ENCODE measurements at places on chromosomes 2 and 18.

- DNase-seq = no peak
These were observed 94.3 kb downstream of the ZFP36L2 start for GRCh38 chr2:43131890-43132682.

DNA sequence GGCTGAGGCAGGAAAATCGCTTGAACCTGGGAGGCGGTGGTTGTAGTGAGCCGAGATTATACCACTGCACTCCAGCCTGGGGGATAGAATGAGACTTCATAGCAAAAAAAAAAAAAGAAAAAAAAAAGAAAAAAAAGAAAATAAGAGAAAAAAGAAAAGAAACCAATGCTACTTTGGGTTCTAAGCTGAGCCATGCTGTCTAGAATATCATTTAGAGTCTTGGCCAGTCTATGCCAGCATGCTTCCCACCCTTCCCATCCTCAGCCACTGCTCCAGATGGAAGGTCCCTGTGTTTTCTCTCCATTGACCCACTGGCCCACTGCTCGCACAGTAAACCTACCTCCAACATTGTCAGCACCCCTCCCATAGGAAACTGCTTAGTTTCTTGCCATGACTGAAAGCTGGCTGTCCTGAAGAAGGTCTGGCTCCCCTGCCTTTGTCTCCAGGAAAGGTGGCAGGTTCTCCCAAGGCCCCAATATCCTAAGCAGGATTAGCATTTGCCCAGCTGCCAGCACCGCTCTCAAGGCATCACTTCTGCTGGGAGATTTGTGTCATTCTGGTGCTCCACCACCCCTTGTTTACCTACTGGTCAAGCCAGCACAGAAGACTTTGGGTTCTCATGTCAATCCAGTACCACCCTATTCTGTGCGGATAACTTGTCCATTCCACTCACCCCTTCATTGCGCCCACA lies 47.3 kb upstream of the PAPOLG start:
- no peak for DNase-seq

GRCh38 chr2:15243762-15244161 lies 317.4 kb downstream of the NBAS start:
- no peak for DNase-seq

GRCh38 chr18:22637787-22638186 lies 220.1 kb upstream of the CTAGE1 start:
- DNase-seq = no peak

- no peak for DNase-seq
These were observed 1.2 kb upstream of the EMX1 start for GRCh38 chr2:72915907-72916742.

DNA sequence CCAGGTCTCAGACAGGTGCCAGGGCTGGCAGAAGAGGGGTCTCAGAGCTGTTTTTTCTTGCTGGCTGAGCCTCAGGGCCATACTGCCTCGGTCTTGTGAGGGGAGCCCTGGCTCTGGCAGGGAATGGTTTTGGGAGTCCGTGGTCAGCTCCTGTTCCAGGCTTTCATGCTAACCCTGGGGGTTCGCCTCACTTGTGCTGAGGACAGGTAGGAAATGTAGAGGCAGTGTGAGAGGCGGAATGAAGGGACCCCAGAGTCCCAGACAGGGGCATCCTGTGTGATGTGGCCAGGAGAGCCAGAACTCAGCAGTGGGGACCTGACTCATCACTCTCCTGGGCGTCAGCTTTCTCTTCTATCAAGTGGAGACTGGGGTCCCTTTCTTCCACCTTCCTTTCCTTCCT lies 5.7 kb upstream of the CELF4 start:
- no peak for DNase-seq

Data from Right ventricle myocardium superior (tissue), 1 donor.